NCI-H1105 (cell line): ENCODE measurements at places on chromosomes 5 and 9.

DNA sequence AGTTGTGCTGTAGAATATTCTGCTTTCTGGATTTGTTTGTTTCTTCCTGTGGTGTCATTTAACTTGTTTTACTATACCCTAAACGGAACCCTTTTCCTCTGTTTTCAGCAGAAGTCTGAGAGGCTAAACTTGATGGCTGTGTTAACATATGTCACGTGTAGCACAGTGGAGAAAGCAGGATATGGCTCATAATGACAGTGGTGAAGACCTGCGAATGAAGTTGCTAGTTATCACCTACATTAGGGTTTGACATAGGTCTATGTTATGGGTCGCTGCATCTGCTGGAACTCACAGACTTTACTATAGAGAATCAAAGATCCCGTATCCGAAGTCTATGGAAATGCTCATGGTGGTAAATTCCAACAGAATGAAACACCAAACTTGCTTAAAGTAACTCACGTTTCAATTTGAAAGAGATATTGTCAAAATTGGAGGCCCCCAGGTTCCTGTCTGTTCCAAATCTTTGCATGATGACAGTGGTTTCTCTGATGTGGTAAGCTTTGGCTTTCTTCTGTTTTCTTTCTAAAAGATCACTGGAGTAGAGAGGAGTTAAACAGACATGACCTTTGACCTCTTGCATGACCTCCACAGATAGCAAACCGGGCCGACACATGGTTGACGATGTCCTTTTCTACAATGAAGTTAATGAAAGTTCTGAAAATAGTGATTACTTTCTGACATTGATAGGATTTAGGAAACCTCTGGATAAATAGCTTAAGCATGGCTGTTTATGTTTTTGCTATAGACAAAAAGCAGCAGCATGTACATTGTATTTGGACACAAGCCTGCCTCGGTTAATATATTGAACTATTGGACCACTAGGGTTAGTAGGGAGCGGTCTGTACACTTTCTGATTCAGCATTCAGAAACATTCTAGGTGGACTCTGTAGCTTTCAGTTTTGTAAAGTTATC lies 3.1 kb upstream of the CATSPER3 start:
- no peak for DNase-seq

DNA sequence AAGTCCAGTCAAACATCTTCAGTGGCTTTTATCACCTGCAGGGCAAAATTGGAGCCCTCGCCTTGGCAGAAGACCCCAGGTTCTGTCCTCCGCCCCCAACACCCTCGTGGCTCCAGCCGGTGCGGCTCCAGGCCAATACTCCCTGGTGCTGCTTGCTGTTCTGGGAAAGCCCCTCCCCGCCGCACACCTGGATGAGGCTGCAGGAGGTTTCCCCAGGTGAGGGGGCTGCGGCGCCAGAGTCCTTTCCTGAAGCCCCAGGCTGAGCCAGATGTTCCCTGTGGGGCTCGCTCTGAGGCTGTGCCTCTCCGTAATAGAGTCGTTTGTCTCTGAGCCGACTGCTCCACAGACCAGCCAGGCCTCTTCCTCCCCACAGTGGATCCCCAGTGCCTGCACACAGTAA lies 375.4 kb upstream of the IRX1 start:
- no peak for DNase-seq

DNA sequence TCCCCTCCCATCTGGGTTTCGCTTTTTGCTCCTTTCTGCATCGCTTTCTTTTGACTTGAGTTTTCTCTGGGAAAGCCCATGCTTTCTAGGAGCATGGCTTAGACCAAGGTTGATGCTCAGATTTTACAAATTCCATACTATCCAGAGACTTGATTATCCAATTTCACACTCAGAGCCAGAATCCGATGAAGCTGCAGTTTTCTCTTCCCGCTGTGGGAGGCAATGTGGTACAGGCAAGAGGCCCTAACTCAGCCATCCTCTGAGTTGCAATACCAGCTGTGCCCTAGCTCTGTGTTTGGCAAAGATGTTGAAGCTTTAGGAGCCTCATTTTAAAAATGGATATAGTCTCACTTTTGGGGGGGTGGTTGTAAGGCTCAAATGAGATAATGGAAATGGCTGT lies 85.1 kb downstream of the BRINP1 start:
- DNase-seq = no peak

GRCh38 chr9:130204341-130204740 lies 32.1 kb downstream of the NCS1 start:
- no peak for DNase-seq

- no peak for DNase-seq
These were observed 54.5 kb downstream of the DOCK8 start for GRCh38 chr9:269081-269711.

DNA sequence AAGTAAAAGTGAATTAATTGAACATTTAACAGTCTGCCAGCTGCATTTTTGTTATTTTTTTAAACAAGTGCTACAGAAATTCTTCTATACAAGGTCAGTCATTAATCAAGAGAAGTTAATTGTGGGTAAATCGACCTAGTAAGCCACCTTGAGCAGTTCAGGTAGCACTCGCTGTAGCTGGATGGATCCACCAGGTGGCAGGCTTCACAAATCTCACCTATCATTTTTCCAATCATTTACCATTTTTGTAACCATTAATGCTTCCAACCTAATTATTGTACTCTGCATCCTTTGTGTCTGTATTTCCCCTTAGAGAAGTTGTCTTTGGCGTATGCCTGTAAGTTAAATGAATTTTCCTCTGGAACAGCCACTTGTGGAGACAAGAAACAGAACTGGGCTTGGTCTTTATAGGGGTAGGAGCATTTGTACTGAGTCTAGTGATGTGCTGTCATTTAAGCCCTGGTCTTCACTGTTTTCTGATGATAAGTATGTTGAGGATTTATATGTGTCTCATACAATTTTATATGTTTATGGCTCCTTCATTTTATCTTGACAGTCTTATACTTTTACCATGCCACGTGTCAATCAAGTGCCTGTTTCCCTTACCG lies 39.5 kb downstream of the CD180 start:
- peak; percentile 10 for DNase-seq

GRCh38 chr9:89083626-89084025 lies 92.4 kb downstream of the S1PR3 start:
- no peak for DNase-seq

- DNase-seq = no peak
These were observed 66.3 kb upstream of the COL5A1 start for GRCh38 chr9:134575103-134575900.

DNA sequence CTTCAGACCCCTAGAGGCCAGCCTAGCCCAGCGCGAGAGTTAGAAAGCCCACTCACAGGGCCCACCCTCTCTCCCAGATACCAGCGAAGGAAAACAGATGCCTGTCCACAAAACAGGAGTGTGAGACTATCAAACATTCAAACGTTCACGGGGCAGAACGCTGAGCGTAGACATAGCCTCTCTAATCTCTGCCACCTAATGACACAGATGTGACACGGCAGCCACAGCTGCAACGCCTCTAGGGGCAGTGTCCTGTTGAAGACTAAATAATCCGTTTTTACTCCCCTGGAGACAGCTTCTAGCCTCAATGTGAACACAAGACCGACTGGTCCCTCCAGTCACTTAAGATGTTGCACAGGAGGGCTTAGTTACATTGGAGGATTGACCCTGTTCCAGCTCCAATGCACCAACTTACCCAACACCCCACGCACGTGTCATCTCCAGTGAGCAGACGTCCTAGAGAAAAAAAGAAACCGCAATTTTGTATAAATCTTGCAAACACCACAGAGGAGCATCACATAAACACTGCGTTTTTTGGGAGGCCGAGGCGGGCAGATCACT lies 14.3 kb downstream of the DIPK1B start:
- no peak for DNase-seq

DNA sequence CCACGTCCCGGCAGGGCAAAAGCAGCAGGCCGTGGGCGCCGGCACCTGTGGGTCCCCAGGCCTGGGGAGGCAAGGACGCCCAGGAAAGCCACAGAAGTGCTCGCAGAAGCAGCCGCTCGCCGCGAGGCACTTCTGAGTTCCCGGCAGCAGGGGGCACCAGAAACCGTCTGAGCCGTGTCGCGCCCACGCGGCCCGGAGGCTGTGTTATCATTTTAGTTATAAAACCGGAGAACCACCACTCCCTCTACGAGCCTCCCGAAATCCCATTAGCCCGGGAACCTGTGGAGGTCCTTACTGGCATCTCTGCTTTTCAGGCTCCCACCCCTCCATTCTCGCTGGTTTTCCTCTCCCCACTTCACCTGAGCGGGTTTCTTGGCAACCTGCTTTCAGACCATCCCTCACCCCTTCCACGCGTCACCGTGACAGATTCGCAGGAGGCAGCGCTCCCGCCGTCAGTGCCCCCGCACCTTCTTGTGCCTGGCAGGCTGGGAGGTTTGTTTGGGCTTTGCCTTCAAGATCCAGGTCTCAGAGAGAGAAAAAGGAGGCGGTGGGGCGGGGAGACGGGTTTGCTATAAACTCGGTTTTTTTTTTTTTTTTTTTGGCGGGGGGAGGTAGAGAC lies 2.3 kb downstream of the GDNF start:
- DNase-seq = peak; percentile 43

- DNase-seq = no peak
These were observed 128.5 kb upstream of the VLDLR start for GRCh38 chr9:2493109-2493508.

DNA sequence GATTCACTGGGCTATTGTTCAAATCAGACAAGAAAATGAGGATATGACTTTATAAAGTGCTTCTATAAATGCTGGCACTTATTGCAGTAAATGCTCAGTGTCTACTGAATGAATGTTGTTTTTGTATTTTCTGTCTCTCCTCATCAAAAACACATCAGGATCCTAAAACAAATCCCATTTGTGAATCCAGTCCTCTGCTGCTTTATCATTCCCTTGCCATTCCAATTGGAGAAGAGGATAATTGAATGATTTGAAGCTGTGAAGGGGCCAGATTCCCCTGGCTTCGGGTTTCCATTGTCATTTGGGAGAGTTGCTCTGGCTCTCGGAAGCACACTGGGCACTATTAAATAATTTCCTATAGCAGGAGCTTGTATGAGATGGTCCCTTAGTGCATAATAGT lies 666.8 kb downstream of the ACTL7B start:
- no peak for DNase-seq

DNA sequence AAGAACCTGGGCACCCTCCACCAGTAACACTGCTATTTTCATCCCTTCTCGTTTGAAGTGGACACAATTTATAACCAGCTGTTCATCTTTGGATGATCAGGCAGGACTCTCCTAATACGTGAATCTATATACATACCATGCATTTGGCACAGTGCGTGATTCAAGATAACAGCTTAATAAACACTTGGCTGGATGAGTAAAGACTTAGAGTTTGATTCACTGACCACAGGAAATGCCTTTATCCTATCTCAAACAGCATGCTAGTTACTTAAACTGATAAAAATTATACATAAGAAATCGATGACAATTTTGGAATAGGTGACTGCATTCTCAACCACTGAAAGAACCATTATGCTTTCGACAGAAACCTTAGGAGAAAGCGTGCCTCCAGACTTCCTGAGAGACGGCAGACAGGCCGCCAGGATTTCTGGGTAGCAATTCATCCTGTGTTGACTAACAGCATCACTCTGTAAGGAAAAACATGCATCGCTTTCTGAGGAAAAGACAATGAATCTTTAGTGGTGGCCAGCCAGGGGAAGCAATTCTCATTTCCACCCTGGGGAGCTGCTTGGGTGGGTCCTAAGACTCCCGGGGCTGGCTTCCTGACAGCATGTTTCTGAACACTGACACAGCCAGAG lies 9.7 kb downstream of the MRPL36 start:
- no peak for DNase-seq

DNA sequence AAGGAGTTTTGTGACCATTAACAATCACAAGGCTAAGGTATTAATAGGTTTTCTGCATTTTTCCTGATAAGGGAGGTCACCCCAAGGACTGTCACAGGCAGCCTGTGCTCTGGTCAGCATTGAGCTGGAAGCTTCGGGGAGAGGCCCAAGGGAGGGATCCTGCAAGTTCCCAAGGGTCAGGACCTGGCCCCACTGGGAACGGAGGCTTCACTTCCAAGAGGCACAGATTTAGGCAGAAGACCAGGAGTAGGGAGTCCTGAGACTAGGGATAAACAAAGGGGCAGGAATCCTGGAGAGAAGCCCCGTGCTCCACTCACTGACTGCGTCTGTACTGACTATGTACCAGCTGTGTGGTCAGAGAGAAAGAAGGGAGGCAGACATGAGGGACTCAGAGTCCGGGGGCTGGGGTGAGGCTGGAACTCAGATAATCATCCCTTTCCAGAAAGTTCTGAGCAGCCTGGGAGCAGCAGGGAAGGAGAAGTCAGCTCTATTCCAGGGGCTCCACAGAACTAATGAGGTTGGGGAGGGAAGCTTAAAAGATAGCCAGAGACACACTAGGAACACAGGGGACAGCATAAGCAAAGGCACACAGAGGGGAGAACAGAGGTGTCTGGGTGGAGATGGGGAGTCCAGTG lies 37.8 kb downstream of the B4GALT1 start:
- DNase-seq = no peak

DNA sequence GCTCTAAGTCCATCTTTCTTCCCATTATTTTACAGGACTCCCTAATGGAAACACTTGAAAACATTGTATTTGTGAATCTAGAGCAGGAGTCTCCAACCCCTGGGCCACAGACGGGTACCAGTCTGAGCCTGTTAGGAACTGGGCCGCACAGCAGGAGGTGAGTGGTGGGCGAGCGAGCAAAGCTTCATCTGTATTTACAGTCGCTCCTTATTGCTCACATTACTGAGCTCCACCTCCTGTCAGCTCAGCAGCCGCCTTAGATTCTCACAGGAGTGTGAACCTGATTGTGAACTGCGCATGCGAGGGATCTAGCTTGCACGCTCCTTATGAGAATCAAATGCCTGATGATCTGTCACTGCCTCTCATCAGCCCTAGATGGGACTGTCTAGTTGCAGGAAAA lies 111.0 kb downstream of the MED27 start:
- DNase-seq = no peak

- peak; percentile 95 for DNase-seq
These were observed 187.0 kb upstream of the ADCY2 start for GRCh38 chr5:7208938-7209337.

DNA sequence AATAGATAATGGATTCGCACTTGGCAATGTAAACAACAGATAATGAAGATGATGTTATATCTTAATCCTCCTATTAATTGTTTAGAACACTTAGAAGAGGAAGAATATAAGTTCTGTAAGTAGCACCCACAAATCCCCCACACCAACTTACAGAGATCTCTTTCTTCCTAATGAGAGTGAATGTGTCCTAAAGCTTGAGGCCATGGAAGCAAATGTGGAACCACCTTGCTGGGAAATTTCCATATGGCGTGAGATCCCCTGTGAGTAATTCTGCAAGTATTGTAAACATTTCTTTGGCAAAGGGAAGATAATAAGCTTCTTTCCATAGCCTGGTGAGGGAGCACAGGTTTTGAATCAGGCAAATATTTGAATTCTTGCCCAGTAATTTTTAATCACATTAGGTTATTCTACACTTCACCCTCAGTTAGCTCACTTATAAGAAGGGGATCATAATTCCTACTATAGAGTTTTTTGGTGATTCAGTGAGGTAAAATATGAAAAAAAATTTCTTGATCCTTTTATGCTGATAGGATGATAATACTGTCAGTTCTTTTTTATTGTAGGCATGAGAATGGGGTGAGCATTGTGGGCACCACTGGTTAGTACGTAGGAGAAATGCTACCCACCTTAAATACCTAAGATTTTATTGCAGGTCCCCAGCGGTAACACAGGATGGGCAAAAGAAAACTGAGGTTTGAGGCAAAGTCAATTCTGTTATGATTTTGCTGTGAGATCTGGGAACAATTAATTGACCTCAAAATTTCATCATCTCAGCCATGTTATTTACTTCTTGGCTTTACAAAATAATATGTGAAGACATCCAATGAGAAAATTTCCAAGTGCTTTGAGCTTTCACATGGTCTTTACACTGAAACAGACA lies 574.8 kb downstream of the PSAT1 start:
- no peak for DNase-seq
